Fibroblast of skin of right biceps (primary cell): ENCODE measurements at places on chromosomes 5 and 9.

DNA sequence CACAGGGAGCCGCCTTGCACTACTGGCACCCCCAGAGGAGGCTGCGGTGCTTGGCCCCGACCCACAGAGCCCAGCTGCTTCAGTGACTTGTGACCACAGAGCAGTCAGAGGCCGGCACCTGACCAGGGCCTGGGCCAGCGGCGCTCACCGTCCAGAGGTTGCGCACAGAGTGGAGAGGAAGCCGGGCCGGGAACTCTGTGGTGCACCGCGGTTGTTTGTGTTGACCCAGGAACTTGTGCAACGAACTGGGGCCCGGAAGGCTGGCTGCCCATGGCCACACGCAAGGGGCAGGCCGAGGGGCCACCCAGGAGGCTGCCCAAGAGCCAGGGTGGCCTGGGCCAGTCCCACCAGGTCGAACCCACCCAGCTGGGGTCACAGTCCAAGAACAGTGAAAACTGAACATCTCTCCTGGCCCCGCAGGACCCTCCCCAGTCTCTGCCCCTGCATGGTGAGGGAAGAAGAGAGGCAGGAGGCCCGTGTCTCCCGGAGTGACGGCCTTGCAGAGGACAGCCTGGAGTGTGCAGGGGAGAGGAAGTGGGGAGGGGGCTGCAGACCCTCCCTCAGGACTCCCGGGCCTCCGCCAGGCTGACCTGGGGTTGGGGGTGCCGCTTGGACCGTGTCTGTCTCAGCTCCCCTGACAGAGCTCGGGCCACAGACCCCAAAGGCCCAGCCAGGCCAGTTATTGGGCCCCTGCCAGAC, 42.8 kb upstream of the EGFL7 start:
- no peak for DNase-seq

DNA sequence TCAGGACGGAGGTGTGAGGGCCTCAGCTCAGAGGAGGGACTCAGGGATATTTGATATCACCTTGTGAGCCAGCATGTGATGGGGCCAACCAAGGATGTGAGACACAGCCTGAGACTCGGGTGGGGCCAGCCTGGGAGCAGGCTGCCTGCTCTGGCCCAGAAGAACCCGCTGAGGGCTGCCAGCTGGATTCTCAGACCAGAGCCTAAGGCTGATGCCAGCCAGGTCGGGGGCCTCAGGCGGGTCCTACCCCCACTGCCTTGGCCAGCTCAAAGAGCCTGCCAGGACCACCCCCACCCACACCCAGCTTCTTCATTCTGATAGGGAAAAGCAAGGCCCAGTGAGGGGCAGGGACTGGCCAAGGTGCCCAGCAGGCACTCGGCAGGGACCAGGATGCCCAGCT, 20.3 kb upstream of the DUSP1 start:
- no peak for DNase-seq

DNA sequence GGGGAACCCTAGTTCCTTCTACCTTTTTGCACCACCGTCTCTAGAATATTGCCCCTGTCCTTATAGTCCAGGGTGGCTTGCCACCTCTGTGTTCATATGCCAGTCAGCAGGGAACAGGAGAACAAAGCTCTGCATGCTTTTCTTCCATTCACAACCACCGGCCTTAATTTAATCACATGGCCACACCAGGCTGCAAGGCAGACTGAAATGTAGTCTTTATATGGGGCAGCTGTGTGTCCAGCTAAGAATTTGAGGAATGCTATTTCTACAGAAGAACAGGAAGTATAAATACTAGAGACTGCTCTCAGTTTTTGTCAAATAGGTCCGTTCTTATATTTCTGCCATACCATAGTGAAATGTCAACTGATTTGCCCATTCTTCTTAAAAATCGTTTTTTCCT, 5.8 kb downstream of the C5orf22 start:
- DNase-seq, result no peak

GRCh38 chr9:34716711-34717110, 6.8 kb upstream of the CCL21 start:
- DNase-seq, result no peak

- DNase-seq, result no peak
These were observed 388.5 kb downstream of the PSAT1 start for GRCh38 chr9:78685471-78685870.

- DNase-seq, result peak; percentile 87
These were observed 6.9 kb downstream of the KCTD16 start for GRCh38 chr5:144177548-144177947.

- no peak for DNase-seq
These were observed 316.6 kb upstream of the RIOK2 start for GRCh38 chr5:97499605-97500004.

DNA sequence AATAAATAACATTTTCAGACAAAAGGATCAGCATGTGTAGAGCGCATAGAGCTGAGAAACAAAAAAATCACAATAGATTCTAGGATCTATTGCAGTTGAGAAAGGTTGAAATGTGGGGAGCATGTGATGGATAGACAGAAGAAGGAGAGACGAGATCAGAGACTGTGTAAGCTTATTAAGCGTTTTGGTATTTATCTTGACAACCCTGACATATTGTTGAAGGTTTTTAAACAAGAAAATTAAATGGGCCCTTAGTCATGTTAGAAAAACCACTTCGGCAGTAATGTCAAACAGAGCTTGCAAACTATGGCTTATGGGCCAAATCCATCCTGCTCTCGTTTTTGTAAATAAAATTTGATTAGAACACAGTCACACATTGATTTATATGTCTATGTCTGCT, 200.5 kb upstream of the KLF4 start:
- DNase-seq, result peak; percentile 62

DNA sequence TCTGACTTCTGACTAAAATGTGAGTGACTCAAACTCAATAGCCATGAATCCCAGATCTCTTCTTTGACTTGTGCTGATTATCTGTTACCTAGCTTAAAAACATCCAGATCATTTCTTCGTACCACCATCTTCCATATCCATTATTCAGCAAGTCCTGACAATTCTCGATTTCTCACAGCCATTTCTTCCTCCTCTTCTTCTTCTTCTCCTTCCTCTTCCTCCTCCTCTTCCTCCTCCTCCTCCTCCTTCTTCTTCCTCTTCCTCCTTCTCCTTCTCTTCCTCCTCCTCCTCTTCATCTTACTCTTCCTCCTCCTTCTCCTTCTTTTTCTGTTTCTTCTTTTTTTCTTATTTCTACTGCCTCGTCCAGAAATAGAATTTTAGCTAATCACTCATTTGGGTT, 77.0 kb upstream of the MAP1B start:
- DNase-seq, result no peak

GRCh38 chr5:68046445-68046844, 169.1 kb upstream of the PIK3R1 start:
- DNase-seq, result peak; percentile 99

- no peak for DNase-seq
These were observed 185.0 kb downstream of the MED10 start for GRCh38 chr5:6193310-6193709.

DNA sequence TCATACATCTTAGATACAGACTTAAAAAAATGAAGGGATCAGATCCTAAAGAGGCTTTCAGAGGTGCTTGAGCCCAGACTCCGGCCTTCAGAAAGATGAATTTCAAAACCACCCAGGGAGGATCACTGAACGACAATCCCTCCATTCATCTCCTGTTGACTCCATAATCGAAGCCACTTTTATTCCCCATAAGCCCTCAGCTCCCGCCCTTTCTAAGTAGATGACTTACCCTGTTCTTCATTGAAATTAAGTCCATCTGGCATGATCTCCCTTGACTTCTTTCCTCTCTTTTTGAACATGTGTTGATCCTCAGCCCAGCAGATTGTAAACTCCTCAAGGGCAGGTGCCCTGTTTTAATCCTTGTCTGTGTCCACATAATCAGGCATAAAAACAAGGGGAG, 50.8 kb upstream of the ASTN2 start:
- no peak for DNase-seq

DNA sequence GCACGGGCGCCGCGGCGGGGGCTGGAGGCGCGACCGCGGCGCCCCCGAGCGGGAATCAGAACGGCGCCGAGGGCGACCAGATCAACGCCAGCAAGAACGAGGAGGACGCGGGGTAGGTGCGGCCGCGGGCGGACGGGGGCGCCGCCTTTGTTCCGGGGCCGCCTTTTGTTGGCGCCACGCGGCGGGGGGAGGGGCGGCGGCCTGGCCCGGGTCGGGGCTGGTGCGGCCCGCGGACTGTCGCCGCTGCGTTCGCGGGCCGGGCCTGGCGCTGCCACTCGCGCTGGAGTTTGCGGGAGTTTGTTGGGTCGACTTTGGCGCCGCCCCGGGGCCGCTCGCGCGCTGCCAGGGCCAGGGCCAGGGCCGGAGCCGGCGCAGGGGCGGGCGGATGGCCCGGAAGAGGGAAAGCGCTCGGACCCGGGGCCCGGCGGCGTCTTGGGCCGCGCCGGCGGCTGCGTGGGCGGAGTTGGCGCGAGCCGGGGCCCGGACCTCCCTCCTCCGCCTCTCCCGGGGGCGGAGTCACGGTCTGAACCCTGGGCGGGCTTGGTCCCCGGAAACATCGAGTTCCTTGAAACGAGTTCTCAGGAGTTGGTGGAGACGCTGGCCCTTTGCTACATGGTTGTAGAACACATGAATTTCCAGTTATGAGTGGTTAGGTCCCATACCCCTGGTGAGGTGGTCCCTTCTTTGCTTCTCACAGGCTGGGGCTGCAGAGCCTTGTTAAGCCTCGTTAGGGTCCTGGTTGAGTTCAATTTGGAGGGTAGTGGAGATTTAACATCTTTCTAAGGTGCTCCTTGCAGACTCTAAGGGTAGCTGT, 809 bp downstream of the HNRNPAB start:
- DNase-seq, result peak; percentile 78

- DNase-seq, result no peak
These were observed 487.1 kb upstream of the PIK3R1 start for GRCh38 chr5:67728326-67728890.

DNA sequence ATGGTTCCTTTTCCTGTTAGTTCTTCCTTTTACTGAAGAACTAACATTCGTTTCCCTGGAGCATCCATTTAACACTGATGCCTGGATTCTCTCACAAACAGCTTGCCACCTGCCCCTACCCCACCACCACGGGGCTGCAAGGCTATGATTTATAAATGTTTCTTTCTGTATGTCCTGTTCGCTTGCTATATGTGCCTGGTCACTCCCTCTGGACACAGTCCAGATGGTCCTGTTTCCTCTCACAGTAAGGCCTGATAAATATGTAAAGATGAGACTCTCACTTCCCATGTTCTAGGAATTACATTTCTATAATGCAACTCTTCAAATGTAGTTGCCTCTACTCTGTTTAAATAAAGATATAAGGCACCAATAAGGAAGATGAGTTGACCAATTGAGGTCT, 146.4 kb upstream of the SHB start:
- no peak for DNase-seq

DNA sequence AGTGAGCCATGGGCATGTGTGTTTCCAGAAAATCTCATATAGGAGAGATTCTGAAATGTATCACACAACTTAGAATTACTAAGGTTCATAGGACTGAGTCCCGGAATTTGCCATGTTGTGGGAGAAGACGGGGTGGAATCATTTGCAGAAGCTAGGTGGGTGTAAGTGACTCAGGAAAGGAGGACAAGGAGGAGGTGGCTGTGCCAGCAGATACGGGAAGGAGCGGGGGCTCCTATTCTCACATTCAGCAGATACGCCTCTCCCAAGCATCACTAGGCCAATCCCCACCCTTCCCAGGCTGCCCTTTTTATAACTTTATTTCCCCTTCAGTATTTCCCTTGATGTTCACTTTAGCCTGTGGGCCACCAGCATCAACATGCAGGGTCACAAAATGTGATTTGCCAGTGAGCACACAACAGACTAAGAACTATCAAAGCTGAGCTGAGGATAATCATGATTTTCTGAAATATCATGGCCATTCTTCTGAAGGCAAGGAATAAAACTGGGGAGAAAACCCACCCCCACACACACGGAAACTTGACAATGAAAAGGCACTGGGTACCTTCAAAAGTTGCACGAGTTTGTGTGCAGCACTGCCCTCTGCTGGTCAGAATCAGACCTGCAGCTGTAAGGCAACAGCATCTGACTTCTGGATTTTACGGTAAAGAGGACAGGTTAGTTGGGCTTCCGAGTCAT, 133.2 kb downstream of the MTX3 start:
- DNase-seq, result peak; percentile 56

GRCh38 chr5:139369181-139369580, 13.9 kb downstream of the SLC23A1 start:
- DNase-seq, result peak; percentile 66

DNA sequence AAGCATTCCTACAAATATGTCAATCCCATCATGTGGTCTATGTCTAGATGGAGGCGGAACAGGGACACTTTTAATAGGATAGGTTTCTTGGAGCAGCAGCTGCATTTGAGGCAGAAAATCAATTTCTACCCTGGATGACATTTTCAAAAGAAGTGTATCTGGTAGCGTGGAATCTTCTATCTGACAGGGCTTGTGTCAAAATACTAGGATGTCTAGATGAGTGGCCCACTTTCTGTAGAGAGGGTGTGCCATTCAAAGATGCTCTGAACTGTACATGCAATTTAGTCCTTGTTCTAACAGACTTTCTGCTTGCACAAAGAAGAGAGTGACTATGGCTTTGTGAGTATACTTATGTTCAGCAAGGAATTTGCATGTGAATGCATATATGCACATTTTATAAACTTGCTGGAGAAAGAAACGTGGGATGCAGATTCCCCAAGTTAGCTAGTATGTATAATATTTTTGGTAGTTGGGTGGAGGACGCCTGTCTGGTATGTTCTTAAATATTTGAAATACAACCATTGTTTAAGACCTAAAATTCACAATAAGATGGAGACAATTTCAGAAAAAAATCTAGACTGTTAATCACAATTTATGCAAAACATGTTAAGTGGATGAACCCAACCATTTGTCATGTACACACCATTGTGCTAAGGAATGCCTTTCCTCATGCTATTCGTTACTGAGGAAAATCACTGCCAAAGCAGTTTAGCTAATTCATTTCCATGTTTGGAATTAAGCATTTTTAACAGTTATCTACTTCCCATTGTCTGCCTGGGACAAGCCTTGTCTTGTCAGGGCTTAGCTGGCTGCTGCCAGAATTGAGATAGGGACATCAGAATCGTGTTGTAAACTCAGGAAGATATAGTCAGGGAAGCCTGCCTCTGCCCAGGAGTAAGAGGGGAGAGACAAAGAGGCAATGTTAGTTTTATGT, 129.1 kb upstream of the MEF2C start:
- peak; percentile 28 for DNase-seq

DNA sequence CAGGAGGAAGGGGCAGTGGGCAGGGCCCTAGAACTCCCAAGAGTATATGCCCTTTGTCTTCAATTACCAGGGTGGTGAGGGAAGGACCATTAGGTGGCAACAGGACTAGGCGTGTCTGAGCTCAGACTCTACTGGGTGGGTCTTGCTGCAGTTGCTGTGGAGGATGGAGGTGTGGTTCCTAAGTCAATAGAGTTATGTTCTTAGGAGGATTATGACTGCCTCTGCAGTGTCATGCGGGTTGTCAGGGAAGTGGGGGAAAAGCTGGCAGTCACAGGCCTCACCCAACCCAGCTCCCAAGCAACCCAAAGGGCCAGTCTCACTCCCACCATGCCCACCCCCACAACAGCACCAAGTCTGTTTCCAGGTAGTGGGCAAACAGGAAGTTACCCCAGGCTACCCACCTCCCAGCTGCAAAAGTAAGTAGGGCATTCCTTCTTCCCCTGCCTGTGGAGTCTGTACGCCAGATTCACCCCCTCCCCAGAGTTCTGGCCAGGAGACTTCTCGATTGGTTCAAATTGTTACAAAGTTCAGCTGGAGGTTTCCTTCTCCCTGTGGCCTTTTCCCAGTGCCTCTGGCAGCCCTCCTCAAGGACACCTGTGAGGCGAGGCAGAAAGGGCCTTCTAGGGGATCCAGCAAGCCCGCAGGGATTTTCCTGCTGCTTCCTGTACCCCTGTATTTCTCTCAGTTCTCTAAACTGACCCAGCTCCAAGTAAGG, 145.3 kb downstream of the HINT1 start:
- no peak for DNase-seq
